ENCODE measurements at places on chromosomes 11 and 22. TPM values are rescaled to one million over a fixed set of nuclear protein-coding genes. Genes with fewer than 3 reads are reported as not detected.

DNA sequence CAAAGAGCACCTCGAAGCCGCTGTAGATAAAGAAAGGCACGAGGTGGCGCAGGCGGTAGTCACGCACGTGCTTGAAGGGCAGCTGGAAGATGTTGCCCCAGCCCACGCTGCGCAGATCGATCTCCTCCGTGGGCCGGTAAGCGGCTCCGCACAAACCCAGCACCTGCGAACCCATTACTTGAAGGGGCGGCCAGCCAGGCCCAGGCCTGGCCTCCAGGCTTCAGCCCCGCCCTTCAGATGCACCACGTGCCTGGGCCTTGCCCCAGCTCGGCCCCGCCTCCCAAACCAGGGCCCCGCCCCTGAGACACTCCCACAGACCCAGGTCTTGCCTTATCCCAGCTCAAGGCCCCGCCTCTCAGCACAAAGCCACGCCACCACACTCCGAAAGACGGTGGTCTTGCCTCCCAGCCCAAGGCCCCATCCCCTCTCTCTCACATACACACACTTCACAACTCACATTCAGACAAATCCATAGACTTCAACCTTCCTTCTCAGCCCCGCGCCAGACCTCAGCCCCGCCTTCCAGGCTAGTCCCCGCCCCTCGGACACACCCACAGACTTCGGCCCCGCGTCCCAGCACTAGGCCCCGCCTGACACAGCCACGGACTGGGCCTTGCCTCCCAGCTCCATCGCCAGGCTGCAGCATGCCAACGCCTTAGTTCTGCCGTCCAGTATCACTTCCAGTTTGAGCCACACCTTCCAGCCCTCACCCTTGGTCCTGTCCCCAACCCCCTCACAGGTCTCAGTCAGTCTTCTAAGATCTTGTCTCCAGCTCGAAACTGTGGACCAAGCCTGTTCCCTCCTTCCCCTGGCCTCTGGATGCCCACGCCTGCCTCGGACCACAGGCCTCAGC is 7.0 kb downstream of the UNC93B1 start:
- no peak for DNase-seq

GRCh38 chr11:134272381-134273316 is 3.5 kb upstream of the GLB1L3 start:
- DNase-seq = no peak

DNA sequence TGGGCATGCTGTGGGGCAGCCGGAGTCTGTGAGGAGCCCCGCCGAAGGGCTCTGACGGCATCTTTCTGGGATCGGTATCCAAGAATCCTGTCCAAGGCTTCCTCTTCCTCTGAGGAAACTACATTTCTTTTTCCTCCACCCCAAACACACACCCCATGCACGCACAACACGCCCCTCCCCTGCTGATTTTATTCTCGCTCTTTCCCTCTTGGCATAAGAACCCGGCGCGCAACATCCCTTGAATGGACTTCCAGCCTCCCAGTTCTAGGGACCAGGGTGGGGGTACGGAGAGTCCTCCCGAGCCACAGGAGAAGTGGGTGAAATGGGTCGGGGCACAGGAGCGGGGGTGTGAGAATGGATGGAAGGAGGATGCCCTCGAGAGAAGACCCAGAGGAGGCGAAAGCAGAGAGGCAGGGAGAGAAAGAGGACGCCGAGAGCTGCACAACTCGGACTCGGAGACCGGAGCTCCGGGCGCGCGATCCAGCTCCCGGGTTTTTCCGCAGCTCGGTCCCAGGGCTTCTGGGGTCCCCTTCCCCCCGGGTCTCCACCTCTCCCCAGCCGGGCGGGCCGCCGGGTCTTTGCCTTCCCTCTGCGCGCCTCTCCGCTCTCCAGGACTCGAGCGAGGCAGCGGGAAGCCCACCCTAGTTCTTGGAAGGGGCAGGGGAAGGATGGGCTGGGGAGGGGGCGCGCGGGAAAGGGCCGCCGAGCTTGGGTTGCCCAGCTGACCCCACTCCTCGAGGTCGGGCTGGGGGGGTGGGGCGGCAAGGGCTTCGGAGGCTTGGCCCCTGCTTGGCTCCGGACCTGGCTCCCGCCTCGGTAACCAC is 1.5 kb upstream of the LARGE1 start:
- no peak for DNase-seq

- DNase-seq = no peak
Observed at GRCh38 chr11:69436041-69436982, 45.2 kb upstream of the LINC01488 start.

GRCh38 chr11:65438257-65439151 is 15.9 kb downstream of the NEAT1 start:
- no peak for DNase-seq

EHBP1L1 gene
- total RNA-seq = 87.0 TPM

OR51D1 gene
- total RNA-seq = not detected

NAALADL1 gene
- total RNA-seq = 0.34 TPM

Measured in esophagus squamous epithelium (tissue), 5 donors.